ENCODE measurements at places on chromosomes 5 and 9. TPM values are rescaled to one million over a fixed set of nuclear protein-coding genes. Genes with fewer than 3 reads are reported as not detected.

The INSYN2B gene
- total RNA-seq = 0.16 TPM

The SVEP1 gene
- total RNA-seq = 176 TPM

The DRD1 gene
- total RNA-seq = not detected

The HAVCR2 gene
- total RNA-seq = 122 TPM

The WDR36 gene
- 31.8 TPM for total RNA-seq

The C6 gene
- 58.8 TPM for total RNA-seq

The BRINP1 gene
- not detected for total RNA-seq

The DIRAS2 gene
- not detected for total RNA-seq

The PCDHB6 gene
- total RNA-seq = 1.3 TPM

The ENTPD2 gene
- not detected for total RNA-seq

The PCDHB5 gene
- total RNA-seq = 3.4 TPM

The GGTA1 gene
- 12.4 TPM for total RNA-seq

The NCS1 gene
- total RNA-seq = 0.98 TPM

The PPP1R26 gene
- total RNA-seq = 9.0 TPM

The BTNL3 gene
- not detected for total RNA-seq

The CORO2A gene
- total RNA-seq = 0.82 TPM

The MAMDC2 gene
- total RNA-seq = 18.3 TPM

The SPATA31A3 gene
- not detected for total RNA-seq
